Panc1 (cell line): ENCODE measurements at places on chromosomes 2 and 18.
A peak's percentile ranks its signal among the peaks of the same experiment; 100 is the strongest.

DNA sequence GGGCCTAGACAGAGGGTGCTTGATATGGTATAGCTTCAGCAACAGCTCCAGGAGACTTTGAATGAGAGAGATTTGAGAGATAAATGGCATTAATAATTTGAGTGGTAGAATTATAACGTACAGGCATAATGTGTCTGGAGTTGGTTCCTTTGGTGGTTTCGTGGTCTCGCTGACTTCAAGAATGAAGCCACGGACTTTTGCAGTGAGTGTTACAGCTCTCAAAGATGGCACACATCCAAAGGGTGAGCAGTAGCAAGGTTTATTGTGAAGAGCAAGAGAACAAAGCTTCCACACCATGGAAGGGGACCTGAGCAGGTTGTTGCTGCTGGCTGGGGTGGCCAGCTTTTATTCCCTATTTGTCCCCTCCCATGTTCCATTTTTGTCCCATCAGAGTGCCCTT lies 23.1 kb downstream of the PDCD1 start:
- DNase-seq = no peak

DNA sequence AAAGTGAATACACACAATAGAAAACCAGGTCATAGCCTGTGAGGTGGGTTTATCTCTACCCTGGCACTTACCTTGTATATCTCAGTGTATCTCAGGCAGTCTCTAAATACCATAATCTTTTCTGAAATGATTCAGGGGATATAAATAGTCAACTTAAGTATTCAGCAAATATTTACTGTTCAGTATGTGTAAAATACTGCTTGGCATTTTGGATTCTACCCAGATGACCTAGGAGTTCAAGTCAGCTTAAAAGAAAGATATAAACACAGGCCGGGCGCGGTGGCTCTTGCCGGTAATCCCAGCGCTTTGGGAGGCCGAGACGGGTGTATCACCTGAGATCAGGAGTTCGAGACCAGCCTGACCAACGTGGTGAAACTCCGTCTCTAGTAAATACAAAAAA lies 23.8 kb downstream of the GRHL1 start:
- DNase-seq = peak; percentile 63

- DNase-seq = no peak
Observed at GRCh38 chr18:59464486-59464885, 105.4 kb upstream of the LMAN1 start.

GRCh38 chr2:8980096-8980495 lies 23.4 kb downstream of the MBOAT2 start:
- no peak for DNase-seq

- peak; percentile 22 for DNase-seq
Observed at GRCh38 chr2:127527001-127527804, 914 bp upstream of the IWS1 start.
